ENCODE measurements at places on chromosomes 12 and 14. TPM values are rescaled to one million over a fixed set of nuclear protein-coding genes. Genes with fewer than 3 reads are reported as not detected.

The USP44 gene
- total RNA-seq = not detected

DNA sequence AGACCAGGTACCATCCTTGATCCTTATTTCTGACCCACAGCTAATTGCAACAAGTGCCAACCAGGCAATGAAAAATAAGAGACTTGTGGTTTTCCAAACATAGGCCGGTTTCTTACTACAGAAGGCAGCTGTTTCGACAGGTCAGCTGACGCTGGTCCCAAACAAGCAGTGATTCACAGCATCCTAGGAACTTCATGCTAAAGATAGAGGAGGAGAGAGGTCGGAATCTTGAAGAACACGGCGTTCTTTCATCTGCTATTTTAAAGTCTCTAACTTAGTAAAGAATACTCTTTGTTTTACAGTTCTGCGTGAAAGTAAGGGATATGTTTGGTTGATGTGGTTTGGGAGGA, 28.1 kb upstream of the ADGRD1 start:
- no peak for DNase-seq

The MANSC4 gene
- total RNA-seq = not detected

GRCh38 chr14:103380719-103381377, 4.4 kb upstream of the MARK3 start:
- no peak for DNase-seq

The LPAR5 gene
- total RNA-seq = 5.8 TPM

DNA sequence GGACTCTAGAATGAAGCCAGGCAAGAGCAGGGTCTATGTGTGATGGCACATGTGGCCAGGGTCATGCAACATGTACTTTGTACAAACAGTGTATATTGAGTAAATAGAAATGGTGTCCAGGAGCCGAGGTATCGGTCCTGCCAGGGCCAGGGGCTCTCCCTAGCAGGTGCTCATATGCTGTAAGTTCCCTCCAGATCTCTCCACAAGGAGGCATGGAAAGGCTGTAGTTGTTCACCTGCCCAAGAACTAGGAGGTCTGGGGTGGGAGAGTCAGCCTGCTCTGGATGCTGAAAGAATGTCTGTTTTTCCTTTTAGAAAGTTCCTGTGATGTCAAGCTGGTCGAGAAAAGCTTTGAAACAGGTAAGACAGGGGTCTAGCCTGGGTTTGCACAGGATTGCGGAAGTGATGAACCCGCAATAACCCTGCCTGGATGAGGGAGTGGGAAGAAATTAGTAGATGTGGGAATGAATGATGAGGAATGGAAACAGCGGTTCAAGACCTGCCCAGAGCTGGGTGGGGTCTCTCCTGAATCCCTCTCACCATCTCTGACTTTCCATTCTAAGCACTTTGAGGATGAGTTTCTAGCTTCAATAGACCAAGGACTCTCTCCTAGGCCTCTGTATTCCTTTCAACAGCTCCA, 39.6 kb downstream of the DAD1 start:
- DNase-seq = no peak

DNA sequence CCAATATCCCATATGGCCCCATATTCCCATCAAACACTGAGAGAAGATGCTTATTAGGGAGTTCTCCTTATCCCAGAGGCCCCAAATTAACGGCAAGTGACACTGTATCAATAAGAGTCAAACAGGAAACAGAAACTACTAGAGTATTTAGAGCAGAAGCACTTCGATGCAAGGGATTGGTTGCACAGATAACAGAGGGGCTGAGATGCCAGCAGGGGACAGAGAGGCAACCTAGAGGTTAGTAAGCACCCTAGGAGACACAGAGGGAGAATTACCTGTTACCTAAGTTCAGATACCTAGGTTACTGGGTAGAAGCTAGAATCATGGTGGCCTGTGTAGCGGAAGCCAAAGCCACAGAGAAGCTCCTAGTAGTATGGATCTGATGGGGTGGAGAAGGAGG, 2.9 kb downstream of the HEBP1 start:
- no peak for DNase-seq

The GLIPR1L1 gene
- total RNA-seq = not detected

The OTOGL gene
- total RNA-seq = 0.58 TPM

- DNase-seq = no peak
These were observed 3.2 kb upstream of the AMIGO2 start for GRCh38 chr12:47082796-47083621.

The RTRAF gene
- total RNA-seq = 72.0 TPM
